ENCODE measurements at places on chromosomes 12 and 14.

- DNase-seq = no peak
Measured at GRCh38 chr14:105474483-105475268, at the start of gene CRIP2. Gene CRIP2 (plus strand): TSS chr14:105474821. CDS start chr14:105474863, 42 bp downstream.

- DNase-seq = no peak
Measured at GRCh38 chr12:11798006-11798708, 148.7 kb downstream of the ETV6 start.

- DNase-seq = no peak
Measured at GRCh38 chr14:75328558-75329155, 50.0 kb downstream of the FOS start.

DNA sequence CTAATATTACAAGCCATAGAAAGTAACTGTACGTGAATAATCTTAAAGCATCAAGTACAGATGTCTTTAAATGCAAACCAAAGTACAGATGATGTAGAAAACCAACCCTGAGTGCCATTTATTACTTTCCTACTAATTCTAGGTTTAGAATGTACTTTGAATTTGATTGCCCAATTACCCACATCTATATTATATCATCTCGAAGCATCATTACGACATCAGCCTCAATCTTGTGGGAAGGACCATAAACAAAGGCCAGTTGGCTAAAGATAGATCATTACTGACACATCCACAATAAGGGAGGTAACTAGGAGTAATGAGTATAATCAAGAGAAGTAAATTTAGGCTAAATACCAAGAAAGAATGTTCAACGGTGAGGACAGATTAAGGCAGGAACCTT is 478.9 kb downstream of the BCAT1 start:
- no peak for DNase-seq

- peak; percentile 63 for DNase-seq
Measured at GRCh38 chr12:57621497-57622292, 10.5 kb downstream of the ARHGEF25 start.

All from uterus (tissue), 4 donors.